Dermis blood vessel endothelial cell (primary cell): ENCODE measurements at places on chromosomes 3 and 15.

- DNase-seq: peak; percentile 4
Observed at GRCh38 chr3:27224197-27224596, 145.0 kb downstream of the NEK10 start.

DNA sequence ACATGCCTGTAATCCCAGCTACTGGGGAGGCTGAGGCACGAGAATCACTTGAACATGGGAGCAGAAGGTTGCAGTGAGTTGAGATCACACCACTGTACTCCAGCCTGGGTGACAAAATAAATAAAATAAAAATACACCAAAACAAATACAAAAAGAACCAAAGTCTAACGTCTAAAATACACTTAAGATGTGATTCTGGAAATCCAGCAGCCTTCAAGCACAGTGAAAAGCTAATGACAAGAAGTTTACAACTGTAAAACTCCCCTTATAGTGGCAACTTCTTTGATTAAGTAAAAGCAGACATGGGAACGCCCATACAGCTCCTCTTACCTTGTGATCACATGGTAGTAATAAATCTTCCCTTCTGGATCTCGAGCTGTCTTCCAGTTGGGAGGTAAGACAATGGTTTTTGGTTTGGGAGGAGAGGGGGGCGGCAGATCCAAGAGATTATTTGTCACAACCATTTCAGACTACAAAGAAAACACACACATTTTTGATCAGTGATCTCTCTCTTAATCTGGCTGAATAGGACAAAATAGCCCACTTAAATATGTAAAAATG lies 62.8 kb downstream of the NBEAL2 start:
- no peak for DNase-seq

GRCh38 chr15:78392430-78392829 lies 45.6 kb upstream of the IREB2 start:
- no peak for DNase-seq

DNA sequence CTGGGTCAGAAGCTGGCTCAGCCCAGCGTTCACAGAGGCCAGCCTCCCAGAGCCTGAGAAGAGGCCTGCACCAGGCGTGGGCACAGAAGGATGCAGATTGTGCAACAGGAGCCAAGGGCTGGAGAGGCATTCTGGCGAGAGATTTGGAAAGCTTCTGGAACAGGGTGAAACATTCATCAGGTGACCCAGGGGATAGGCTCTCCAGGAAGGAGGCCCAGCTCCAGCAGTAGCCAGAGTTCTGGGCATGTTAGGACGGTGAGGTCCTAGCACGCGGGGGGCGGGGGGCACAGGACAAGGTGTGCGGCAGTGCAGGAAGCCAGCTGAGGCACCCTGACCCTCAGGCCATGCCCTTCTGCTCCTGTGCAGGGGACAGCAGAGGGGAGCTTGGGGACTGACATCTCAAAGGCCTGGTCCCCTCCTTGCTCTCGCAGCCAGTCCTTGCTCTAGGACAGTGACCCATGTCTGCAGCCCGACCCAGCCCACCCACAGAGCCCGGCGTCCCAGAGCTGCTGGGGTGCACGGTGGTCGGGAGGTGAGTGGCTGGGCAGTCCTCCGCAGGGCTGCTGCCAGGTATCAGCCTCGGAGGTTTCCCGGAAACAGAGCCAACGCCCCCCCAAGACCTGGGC lies 111.7 kb upstream of the KLF13 start:
- no peak for DNase-seq

- DNase-seq: peak; percentile 54
Observed at GRCh38 chr3:13884851-13885703, 5.2 kb upstream of the WNT7A start.

GRCh38 chr3:183824761-183825455 lies 469 bp downstream of the MAP6D1 start:
- peak; percentile 35 for DNase-seq

DNA sequence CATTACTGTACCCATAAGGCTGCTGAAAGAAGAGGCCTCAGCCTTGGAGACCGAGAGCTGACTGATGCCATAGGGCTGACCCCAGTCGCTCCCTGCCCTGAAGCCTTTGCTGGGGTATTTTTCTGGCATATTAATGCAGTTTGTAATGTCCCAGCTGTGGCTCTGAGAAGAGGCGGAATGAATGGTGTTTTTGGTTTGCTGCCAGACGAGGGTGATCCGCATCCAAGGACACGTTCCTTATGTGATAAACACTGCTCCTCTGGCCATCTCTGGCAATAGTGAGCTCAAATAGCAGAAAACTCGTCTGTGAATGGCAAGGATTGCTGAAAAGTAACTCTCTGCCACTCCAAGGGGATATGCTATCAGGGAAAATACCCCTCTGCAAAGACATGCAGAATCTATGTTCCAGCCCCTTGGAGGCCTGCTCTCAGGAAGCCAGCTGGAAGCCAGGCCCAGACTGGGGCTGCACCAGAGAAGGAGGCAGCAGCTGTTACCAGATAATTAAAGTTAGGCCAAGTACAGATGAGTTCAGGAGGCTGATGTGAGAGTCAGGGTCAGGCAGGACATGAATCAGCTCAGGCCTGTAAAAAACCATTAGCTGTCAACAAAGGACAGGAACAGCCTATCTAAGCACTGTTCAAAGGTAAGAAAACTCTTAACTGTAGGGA lies 28.9 kb upstream of the KLHL6 start:
- DNase-seq: peak; percentile 87

- no peak for DNase-seq
Observed at GRCh38 chr3:72341920-72342319, 506.3 kb downstream of the SHQ1 start.

GRCh38 chr3:65020281-65021160 lies 332.7 kb upstream of the ADAMTS9 start:
- peak; percentile 38 for DNase-seq

GRCh38 chr3:30097022-30097650 lies 509.3 kb upstream of the TGFBR2 start:
- DNase-seq: no peak
